ENCODE measurements at places on chromosomes 2 and 18.

- H3K4me3 ChIP-seq, result no peak overlapping the region
- no peak for DNase-seq
- H3K27me3 ChIP-seq, result peaks cover 6% of the 10 kb centered on the region
These were observed 120.3 kb upstream of the ACAA2 start for GRCh38 chr18:49933530-49934128.

DNA sequence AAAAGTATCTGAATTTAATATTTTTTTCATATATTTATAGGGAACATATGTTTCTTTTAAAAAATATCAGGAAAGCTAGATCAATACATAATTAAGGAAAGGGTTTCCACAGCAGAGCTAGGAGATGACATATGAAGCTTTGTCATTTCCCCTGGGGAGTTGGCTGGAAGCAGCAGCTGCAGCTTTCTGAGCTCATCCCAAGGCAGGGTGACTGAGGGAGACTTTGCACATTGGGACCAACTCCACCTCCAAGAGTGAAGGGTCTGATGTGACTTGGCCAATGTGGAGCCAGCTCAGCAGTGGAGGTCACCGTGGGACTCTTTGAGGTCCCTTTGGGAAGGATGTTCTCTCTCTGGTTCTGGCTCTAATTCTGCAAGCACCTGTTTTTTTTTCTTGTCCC is 315.1 kb downstream of the RDH14 start:
- peaks cover 5% of the 10 kb centered on the region for H3K27me3 ChIP-seq
- H3K36me3 ChIP-seq, result no peaks in the 10 kb centered on the region
- DNase-seq, result no peak
- H3K4me3 ChIP-seq, result no peak overlapping the region
- no peak overlapping the region for H3K27ac ChIP-seq

GRCh38 chr18:74654638-74655037 is 57.0 kb downstream of the ZNF407 start:
- no peak overlapping the region for H3K4me3 ChIP-seq
- peaks cover 2% of the 10 kb centered on the region for H3K36me3 ChIP-seq
- no peak for DNase-seq
- no peak overlapping the region for H3K27ac ChIP-seq
- H3K27me3 ChIP-seq, result no peaks in the 10 kb centered on the region

GRCh38 chr2:72770879-72771461 is 54.9 kb downstream of the EXOC6B start:
- DNase-seq, result peak; percentile 54
- H3K4me1 ChIP-seq, result no peaks in the 10 kb centered on the region
- H3K27ac ChIP-seq, result no peak overlapping the region

GRCh38 chr2:228847684-228848083 is 423.4 kb downstream of the PID1 start:
- H3K36me3 ChIP-seq, result no peaks in the 10 kb centered on the region
- no peak overlapping the region for H3K27ac ChIP-seq
- H3K27me3 ChIP-seq, result no peaks in the 10 kb centered on the region
- H3K4me3 ChIP-seq, result no peak overlapping the region
- DNase-seq, result no peak

DNA sequence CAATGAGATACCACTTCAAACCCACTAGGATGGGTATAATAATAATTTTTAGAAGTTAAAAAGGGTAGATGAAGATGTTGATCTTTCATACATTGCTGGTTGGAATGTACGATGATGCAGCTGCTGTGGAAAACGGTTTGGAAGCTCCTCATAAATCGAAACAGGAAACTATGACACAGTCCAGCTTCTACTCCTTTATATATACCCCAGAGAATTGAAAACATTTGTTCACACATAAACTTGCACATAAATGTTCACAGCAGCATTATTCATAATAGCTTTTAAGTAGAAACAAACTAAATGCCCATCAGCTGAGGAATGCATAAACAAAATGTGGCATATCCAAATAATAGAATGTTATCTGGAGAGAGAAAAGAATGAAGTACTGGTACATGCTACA is 95.0 kb downstream of the STRADB start:
- H3K4me3 ChIP-seq, result no peak overlapping the region
- peaks cover 2% of the 10 kb centered on the region for H3K27me3 ChIP-seq
- H3K36me3 ChIP-seq, result no peaks in the 10 kb centered on the region
- no peaks in the 10 kb centered on the region for H3K4me1 ChIP-seq
- no peak overlapping the region for H3K27ac ChIP-seq

GRCh38 chr2:72956936-72957335 is 39.6 kb downstream of the EMX1 start:
- no peak overlapping the region for H3K4me3 ChIP-seq
- no peak for DNase-seq
- no peak overlapping the region for H3K27ac ChIP-seq
- no peaks in the 10 kb centered on the region for H3K27me3 ChIP-seq
- H3K4me1 ChIP-seq, result no peaks in the 10 kb centered on the region

GRCh38 chr2:204775766-204776165 is 230.5 kb downstream of the PARD3B start:
- no peak overlapping the region for H3K27ac ChIP-seq
- H3K4me3 ChIP-seq, result no peak overlapping the region
- H3K27me3 ChIP-seq, result no peaks in the 10 kb centered on the region
- no peaks in the 10 kb centered on the region for H3K4me1 ChIP-seq

- H3K4me3 ChIP-seq, result no peak overlapping the region
- no peaks in the 10 kb centered on the region for H3K4me1 ChIP-seq
- H3K27ac ChIP-seq, result no peak overlapping the region
- H3K27me3 ChIP-seq, result peaks cover 4% of the 10 kb centered on the region
- DNase-seq, result no peak
These were observed 57.1 kb downstream of the EMX1 start for GRCh38 chr2:72974436-72974754.

- no peak overlapping the region for H3K27ac ChIP-seq
- H3K4me3 ChIP-seq, result no peak overlapping the region
- no peaks in the 10 kb centered on the region for H3K4me1 ChIP-seq
These were observed 128.3 kb upstream of the HS6ST1 start for GRCh38 chr2:128446874-128447537.
